ENCODE measurements at places on chromosomes 3 and 15.
A peak's percentile ranks its signal among the peaks of the same experiment; 100 is the strongest.

DNA sequence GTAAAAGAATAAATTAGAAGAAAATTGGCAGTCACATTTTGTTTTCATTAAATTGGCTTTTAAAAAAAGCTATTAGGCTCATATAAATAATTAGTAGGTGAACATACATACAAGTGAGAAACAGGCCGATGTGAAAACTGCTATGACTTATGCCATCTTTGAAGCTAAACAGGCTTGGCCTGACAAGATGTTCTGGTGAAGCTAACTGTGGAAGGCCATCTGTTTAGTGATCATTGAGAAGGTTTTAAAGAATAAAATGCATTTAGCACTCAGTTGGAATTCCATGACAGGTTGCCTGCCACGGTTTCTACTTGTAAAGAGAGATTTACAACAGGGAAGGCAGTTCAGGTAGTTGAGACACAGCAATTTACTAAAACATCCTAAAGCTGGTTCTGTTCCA lies 264.0 kb upstream of the AGTR1 start:
- DNase-seq: no peak

DNA sequence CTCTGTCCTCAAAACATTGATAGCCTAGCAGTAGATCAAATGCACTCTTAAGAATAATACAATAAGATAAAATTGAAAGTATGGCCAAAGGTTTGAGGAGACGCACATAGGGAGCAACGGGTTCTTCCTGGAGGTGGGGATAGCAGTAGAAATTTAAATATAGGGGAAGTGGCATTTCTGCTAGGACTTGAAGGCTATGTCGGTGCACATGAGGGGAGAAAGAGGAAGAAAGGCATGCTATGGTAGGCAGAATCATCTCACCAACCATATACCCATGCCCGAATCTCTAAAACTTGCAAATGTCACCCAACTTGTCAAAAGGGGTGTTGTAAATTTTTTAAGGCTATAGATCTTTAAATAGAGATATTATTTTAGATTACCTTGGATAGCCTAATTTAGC lies 735.1 kb upstream of the LMCD1 start:
- no peak for DNase-seq

DNA sequence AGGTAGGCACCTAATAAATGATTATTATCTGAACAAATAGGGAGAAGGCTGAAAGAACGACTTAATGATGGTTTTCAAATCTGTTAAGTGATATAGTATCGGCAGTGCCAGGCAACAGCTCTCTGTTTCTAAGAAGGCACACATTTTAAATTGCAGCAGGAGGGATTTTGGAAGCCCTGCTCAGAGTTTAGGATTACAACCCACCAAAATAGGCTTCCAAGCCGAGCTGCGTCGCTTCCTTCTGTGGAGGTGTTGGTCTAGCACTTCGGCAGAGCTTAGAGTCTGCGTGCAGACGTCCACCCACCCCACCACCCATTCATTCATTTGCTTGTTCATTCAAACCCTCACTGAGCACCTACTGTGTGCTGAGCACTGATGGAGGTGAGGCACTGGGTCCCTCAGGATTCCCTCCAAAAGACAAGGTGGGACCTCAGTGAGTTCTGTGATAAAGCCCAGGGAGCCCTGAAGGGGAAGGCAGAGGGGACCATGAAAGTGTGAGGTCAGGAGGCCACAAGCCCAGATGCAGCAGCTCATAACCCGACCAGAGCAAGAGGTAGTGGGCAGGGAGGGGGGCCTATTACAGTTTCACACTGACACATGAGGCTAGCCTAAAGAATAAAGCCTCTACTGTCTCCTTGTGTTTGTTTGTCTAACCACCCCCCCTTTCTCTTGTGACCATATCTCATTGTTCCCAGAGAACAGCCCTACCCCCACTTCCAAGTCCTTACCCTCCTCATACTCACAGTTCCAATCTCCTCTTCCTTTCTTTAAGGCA lies 8.9 kb downstream of the ADCY5 start:
- DNase-seq: no peak

- no peak for DNase-seq
Measured at GRCh38 chr15:99918072-99918471, 184.8 kb upstream of the LYSMD4 start.

DNA sequence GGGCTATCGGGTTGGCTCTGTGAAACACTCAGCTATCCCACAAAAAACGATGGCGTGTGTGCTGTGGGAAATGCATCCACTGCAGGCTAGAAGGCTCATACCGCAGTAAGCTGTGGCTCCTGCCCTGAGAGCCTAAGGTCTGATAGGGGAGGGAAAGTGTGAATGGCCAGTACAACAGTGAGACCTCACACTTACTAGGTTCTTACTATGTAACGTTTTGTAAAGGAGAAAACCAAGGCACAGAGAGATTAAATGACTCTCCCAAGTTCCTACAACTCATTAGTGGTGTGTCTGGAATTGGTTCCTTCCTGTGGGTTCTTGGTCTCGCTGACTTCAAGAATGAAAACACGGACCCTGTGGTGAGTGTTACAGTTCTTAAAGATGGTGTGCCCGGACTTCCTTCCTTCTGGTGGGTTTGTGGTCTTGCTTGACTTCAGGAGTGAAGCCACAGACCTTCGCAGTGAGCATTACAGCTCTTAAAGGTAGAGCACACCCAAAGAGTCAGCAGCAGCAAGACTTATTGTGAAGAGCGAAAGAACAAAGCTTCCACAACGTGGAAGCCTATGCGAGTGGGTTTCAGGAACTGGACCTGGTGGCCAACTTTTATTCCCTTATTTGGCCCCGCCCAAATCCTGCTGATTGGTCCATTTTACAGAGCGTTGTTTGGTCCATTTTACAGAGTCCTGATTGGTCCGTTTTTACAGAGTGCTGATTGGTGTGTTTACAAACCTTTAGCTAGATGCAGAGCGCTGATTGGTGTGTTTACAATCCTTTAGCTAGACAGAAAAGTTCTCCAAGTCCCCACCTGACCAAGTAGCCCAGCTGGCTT lies 161.7 kb downstream of the POLR2M start:
- DNase-seq: no peak

DNA sequence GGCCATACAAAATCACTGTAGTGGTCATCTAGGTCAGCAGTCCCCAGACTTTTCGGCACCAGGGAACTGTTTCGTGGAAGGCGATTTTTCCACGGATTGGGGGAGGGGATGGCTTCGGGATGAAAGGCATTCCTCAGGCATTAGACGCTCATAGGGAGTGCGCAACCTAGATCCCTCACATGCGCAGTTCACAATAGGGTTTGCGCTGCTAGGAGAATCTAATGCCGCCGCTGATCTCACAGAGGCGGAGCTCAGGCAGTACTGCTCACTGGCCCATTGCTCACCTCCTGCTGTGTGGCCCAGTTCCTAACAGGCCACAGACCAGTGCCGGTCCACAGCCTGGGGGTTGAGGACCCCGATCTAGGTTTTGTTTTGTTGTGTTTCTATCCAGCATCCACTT lies 200.1 kb downstream of the SLC9A9 start:
- no peak for DNase-seq

DNA sequence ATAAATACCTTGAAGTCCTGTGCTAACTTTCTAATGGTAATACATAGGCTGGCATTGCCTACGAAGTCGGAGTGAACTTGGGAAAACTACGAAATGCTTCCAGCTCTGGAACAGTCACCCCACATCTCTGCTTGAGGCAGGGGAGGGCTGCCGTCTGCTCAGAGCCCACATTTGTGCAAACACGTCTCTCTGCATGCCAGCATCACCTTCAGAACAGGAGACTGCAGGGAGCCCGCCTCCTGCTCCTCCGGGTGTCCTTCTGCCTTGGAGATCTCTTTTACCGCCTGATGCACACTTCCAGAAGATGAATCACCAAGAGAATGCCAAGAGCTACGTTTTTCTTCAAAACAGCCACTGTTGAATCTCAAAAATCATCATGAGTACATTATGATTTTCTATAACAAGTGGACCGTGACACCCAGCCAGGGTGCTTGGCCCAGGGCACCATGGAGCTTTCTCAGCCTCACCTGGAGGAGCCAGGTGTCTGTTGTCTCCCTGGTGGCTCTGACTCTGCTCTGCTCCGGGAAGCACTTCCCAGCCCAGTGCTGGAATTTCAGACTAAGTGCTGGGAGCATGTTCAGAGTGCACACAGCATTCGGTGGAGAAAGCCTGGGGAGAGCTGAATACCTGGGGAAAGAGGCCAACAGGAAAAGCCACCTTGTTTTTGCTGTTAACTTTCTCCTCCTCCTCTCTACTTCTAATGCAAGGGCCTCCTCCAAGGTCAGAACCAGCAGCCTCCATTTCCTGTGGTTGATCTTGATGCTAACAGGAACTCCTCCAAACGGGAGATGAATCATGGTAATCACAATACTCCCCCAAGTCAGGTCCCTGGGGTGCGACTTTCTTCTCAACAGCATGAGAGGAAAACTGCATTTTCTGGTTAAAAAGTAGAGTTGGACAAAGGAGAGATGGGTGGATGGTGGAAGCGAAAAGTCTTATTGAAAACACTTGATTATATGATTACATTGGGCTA lies 467.7 kb downstream of the GABRG3 start:
- no peak for DNase-seq

DNA sequence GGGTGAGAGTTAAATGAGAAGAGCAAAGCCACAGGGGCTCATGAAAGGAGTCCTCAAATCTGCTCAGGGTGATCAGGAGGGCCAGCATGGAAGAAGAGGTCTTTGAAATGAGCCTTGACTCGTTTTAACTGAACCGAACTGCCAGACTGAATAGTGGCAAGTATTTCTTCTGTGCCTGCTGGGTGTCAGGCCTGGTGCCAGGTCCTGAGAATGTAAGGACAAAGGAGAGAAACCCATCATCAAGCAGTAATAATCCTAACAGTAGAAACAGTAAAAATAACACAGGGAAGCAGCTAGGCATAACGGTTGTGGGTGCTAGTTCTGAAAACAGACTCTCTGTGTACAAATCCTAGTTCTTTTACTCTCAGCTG lies 40.4 kb upstream of the SMAD3 start:
- peak; percentile 84 for DNase-seq

DNA sequence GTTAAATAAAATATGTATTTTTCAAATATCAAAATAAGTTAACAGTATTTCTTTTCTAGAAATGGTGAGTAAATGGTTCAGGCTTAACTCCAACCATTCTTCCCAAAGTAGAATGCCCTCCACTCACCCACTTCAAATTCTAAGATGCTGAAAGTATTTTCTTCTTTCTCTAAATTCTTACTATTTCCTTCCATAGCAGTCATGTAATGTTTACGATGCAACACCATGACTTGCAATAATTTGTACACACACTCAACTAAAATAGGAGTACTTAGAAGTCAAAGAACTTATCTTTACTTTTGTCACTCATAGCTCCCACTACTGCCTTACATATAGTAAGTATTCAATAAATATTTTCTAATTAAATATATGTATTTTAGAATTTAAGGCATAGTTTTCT lies 65.0 kb downstream of the AQR start:
- DNase-seq: no peak

GRCh38 chr3:45756055-45756454 lies 40.3 kb downstream of the SLC6A20 start:
- DNase-seq: no peak

GRCh38 chr15:68934341-68934740 lies 4.0 kb downstream of the SPESP1 start:
- DNase-seq: no peak

GRCh38 chr15:90701880-90702630 lies 15.1 kb upstream of the BLM start:
- no peak for DNase-seq

DNA sequence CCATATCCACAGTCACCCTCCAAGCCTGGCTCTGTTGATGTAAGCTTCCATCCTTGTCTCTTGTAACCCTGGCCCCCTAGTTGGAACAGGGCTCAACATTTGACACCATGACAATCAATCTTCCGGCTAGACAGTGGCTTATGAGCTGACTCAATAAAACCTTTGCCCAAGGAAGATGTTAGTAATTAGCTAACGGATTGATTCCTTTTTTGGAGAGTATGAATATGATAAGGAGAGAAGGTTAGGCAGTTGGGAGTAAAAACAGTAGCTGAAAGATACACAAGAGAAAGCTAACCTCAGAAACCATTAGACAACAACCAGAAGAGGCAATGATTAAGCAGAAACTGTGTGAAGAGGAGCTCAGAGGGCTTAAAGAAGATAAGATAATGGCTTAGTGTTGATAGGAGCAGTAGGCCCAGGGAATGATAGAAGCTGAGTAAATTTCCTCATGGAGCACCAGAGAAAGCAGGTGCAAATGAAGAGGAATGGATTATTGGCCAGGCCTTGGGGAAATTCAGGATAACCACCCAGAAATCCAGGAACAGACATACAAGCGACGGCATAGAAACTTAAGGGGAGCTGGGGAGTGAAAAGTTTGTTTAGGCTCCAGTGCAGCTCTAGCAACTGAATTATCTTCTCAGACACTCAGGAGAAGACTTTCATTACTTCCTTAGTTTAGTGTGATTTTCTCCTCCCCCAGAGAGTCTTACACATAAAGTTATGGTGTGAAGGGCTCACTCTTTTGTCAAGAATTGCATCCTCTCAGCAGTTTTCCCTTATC lies 7.8 kb upstream of the RFX7 start:
- DNase-seq: peak; percentile 47

GRCh38 chr15:68734352-68734751 lies 86.3 kb downstream of the ANP32A start:
- no peak for DNase-seq

Data from NCI-H69 (cell line).